Effector memory CD4-positive, alpha-beta T cell (primary cell): ENCODE measurements at places on chromosomes 7 and 10.

DNA sequence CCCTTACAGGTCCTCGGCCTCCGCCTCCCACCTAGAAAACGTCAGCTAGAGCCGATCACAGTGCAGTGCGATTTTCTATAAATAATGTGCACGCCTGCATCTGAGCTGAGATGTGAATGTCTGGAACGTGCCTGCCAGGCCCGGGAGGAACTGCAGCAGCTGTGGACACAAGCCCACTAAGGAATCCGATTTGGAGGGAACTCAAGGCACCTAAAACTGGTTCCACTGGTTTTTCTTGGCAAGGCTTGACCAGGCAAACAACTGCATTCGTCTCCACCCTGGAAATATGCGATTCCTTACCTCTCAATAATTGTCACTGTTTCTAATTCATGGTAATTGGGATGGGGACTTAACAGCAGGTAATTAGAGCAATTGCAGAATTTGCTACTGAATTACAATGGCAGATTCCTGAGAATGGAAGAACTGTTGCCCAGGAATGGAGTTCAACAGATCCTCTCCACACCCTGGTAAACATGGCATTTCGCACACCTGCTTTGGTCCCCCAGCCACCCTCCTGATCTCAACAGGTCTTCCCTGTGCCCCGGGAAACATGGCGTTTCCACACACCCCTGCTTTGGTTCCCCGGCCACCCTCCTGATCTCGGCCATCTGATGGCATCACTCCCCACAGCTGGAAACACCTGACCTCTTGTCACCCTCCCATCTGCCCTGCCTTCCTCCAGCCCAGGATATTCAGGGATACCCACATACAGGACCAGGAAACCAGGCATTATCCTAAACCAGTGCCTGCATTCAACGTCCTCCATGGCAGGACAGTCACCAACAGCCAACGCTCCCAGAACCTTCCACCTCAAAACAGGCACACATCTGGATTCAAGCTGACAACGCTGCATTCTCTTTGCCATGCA lies 76.0 kb downstream of the DIP2C start:
- no peak for DNase-seq

DNA sequence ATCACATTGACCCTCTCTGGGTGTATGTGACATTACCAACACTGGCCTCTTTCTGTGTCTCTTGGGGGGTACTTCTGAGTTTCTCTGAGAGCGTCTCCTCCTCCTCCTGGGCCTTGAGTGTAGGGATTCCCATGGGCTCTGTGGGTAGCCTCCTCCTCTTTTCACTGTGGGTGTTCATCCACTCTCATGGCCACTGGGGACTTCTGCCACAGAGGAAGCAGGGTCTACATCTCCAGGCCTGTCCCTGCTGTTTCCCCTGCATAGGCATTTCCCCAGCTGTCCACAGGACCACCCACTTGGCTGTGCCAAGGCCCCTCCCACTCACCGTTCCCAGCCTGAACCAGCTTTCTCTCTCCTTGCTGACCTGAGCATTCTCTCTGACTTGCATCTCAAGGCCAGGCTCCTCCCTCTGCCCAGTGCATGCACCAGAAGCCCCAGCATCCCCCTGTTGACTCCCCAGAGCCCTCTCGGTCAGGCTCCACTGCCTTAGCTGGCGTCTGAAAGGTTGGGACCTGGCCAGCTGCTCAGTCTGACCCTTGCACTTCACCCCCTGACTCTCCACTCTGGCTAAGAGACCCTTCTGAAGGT lies 487.6 kb downstream of the GLRX3 start:
- DNase-seq: no peak

DNA sequence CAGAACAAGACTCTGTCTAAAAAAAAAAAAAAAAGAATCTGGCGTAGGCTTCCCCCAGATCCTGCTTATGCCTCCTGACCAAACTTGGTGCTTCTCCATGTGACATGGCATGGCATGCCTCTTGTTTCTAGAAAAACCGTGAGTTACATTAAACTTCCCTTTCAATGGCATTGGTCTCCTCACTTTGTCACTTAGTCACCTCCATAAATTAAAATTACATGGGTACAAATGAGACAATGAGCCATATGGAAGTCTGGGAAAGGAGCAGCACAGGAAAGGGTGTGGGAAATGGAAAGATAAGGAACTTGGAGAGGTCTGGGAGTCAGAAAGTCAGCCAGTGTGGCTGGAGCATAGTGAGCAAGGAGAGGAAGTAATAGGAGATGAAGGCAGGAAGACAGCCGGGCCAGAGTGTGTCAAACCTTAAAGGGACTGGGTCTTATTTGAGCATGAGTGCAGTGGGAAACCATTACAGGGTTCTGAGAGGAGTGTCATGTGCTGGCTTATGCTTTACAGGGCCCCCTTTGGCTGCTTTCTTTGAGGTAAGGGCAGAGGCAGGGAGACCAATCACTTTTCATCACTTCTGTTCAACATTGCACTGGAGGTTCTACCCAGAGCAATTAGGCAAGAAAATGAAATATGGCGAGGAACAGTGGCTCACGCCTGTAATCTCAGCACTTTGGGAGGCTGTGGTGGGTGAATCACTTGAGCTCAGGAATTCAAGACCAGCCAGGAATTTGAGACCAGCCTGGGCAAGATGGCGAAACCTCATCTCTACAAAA lies 21.3 kb upstream of the ZMIZ2 start:
- no peak for DNase-seq

GRCh38 chr10:121580276-121581116 lies 17.7 kb downstream of the FGFR2 start:
- no peak for DNase-seq

DNA sequence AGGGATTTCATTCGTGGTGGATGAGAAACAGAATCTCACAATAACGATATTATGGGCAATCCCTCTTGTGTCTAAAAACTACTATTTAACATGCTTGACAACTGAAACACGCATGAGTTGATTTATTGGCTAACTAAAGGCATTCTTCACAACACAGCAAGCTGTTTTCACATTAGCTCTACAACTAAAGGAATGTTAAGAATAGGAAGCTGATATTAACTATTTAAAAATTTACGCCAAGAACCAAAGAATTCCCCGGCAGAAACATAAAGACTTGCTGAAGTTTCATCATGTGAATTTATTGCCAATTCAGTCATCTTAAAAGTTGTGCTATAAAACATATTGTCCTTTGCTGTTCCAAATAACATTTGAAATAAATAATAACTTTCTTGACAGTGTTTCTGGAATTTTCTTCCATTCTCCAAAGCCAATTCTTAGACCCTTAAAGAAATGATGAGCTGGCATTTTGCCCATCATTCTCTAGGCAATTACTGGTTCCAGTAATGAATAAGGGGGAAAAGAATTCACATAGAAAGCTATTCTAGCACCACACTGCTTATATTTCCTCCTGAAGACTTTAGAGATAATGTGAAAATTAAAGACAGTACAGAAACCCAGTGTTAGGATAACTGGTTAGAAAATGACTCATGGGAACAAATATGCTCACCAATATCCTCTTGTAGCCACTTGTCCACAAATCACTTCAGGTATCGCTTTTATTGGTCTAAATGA lies 233.1 kb downstream of the PARD3 start:
- DNase-seq: no peak

- no peak for DNase-seq
These were observed 66.1 kb downstream of the MCMBP start for GRCh38 chr10:119806334-119807130.

- no peak for DNase-seq
These were observed 119.0 kb upstream of the RHOBTB1 start for GRCh38 chr10:61063034-61063433.

GRCh38 chr10:69044546-69044945 lies 43.4 kb upstream of the SRGN start:
- DNase-seq: no peak

- DNase-seq: no peak
These were observed 22.2 kb downstream of the MMS19 start for GRCh38 chr10:97475936-97476594.

- DNase-seq: peak; percentile 20
These were observed 72.6 kb upstream of the NFKB2 start for GRCh38 chr10:102322914-102323313.

DNA sequence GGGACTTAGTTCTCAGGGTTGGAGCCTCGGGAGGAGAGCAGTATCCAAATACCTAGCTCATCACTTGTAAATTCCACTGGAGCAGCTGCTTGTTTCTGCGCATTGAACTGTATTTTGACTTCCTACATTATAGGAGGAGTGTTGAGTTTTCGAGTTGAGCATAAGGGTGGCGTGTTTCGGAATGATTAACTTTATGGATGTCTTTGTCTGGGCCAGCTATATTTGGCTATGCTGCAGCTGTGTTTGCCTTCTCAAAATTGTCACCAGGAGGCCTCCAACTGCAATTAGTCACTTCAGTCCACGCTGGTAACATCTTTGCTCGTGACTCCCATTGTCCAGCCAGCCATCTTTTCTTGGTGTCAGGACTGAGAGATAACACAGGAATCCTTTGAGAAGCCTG lies 9.1 kb downstream of the CELF2 start:
- no peak for DNase-seq

- DNase-seq: no peak
These were observed 126.6 kb downstream of the TMEM178B start for GRCh38 chr7:141200191-141201108.

- DNase-seq: no peak
These were observed 116.7 kb downstream of the CYP26A1 start for GRCh38 chr10:93190372-93190771.

DNA sequence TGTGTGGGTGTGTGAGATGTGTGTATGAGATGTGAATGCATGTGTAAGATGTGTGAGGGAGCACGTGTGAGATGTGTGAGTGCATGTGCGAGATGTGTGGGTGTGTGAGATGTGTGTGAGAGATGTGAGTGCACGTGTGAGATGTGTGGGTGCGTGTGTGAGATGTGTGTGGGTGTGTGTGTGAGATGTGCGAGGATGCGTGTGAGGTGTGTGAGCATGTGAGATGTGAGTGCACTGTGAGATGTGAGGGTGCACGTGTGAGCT lies 31.0 kb downstream of the PPIF start:
- no peak for DNase-seq

DNA sequence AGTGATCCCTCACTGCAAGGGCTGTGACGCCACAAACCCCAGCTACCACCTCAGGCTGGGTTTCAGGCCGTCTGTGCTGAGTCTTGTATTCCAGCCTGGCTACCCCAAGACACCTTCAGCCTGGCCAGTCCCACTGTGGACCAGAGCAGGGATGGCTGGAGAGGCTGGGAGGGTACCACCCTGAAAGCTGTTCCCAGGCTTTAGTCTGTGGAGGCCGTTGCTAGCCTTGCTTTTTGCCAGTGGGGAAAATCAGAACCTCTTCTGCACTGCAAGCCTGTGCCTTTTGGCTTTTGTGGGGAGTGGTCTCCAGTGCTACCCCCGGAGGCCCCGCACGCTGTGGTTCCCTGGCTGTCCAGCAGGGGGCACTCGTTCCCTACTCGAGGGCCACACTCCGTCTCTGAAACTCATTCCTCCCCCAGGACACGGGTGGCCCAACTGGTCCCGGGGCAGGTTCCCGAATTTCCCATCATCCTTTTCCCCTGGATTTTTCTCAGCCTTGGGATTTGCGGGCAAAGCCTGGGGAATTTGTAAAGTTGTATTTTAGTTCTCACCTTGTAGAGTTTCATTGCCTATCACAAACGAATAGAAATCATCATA lies 128.4 kb upstream of the BTBD16 start:
- no peak for DNase-seq

- no peak for DNase-seq
These were observed 226.3 kb upstream of the NPVF start for GRCh38 chr7:25454562-25455041.

- no peak for DNase-seq
These were observed 246.6 kb downstream of the ZMYND11 start for GRCh38 chr10:381805-382204.

- no peak for DNase-seq
These were observed 40.9 kb upstream of the FOXK1 start for GRCh38 chr7:4641091-4641666.

DNA sequence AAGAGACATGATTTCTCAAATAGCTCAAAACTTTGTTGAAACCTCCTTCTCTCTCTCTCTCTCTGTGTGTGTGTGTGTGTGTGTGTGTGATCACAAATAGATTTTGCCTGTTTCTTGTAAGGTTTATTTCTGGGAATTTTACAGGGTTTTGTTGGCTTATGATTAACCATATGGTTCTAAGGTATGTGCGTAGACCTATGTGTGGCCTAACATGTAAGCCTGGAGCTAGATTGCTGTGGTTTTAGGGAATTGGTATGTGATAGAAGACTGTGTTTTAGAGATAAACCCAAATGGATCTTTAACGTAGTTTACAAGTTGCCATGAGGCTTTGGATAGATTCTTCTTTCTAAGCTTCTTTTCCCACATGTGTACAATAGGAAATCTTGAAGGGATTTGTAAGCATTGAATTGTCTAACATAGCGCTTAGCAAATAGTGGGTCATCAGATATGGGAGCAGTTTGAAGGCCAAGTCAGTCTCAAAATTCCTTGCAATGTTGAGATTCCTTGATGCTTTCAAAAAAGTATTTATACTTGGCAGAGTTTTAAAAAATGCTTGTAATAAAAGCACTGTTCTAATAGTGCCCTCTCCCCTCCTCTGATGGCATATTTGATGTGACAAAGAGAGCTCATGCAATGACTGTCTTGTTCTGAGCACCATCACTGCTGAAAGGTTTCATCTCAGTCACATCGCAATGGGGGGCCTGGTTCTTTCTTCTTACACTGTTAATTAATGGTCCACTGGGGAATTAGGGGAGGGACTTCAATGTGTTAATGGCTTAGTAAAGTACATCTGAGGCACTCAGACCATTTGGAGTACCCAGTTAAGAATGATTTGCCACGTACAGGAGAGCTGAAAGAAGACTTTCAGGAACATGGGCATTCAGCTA lies 118.2 kb downstream of the SNX10 start:
- no peak for DNase-seq

- no peak for DNase-seq
These were observed 520.6 kb downstream of the CCSER2 start for GRCh38 chr10:84848967-84849366.

GRCh38 chr7:121330053-121330833 lies 1.4 kb downstream of the WNT16 start:
- DNase-seq: no peak

DNA sequence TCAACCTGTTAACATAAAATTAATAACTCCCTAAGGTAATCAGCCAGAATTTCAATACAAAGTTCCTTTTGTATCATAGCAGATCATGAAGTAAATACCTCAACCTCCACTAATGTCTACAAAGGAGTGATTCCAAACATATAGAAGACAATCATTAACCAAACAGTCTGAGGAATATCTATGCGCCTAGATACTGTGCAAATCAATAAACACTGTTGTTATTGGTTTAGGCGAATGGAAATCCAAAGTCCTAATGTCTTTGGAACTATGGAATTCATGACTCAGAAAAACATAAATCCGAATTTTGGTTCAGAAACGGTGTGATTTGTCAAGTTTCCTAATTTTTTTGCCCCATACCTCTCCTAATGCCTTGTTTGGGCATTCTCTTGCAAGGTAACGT lies 469.7 kb downstream of the PARD3 start:
- no peak for DNase-seq

DNA sequence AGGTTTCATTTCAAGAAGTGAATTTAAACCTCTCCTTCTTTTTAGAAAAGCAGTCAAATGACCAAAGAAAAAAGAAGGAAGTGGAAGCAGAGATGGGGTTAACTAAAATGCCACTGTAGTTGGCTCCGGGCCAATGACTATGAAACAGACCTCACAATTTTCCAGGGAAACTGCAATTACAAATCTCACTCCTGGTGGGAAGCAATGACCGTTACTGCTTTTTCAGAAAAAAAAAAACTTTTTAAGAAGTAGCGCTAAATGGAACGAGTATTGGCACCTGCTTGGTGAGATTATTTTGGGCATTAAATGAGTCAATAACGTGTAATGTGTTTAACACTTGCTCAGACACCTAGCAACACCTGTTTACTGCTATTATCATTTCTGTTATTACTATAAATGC lies 1.2 kb downstream of the SFRP4 start:
- DNase-seq: no peak

- DNase-seq: no peak
These were observed 25.2 kb downstream of the TMEM270 start for GRCh38 chr7:73885975-73886798.
